ENCODE measurements at places on chromosomes 16 and 17.
A peak's percentile ranks its signal among the peaks of the same experiment; 100 is the strongest.

- DNase-seq: no peak
Measured at GRCh38 chr17:33057564-33057963, 65.9 kb downstream of the SPACA3 start.

GRCh38 chr16:35516551-35516950 lies 2057.1 kb downstream of the TP53TG3F start:
- no peak for DNase-seq

GRCh38 chr16:11036868-11037410 lies 92.6 kb downstream of the CLEC16A start:
- DNase-seq: no peak

DNA sequence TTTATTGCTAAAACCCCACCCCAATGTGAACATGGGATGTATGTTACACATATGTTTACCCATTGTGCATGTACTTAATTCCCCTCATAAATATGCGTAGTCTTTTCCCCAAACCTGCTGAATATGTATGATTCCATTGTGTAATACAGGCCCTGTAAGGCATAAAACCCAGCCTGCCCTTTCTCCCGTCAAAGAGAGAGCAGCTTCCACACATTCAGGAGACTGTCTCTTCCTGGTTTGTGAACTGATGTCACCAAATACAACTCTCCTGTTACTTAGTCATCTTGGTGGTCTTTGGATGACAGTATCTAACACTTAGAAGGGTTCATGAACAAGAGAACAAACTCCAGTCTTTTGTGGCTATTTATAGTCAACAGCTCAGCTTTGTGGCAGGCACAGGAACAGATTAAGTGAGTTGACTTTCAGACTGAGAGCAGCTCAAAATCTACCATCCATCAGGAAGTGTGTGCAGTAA lies 24.7 kb upstream of the TMC7 start:
- no peak for DNase-seq

GRCh38 chr17:30222721-30223175 lies 12.7 kb downstream of the SLC6A4 start:
- DNase-seq: no peak

GRCh38 chr17:17535957-17536356 lies 39.8 kb upstream of the RASD1 start:
- DNase-seq: peak; percentile 83

- no peak for DNase-seq
Measured at GRCh38 chr16:66594739-66595138, 9.8 kb upstream of the CMTM3 start.
